Activated naive CD4-positive, alpha-beta T cell treated with anti-CD3 and anti-CD28 coated beads, Interleukin-2, amount 50 U/mL, for 72 hours (primary cell): ENCODE measurements at places on chromosomes 6 and 20.

- no peak for DNase-seq
These were observed 9.1 kb downstream of the ZNFX1 start for GRCh38 chr20:49268600-49269365.

GRCh38 chr20:25295386-25296093 is 47.7 kb downstream of the PYGB start:
- no peak for DNase-seq

DNA sequence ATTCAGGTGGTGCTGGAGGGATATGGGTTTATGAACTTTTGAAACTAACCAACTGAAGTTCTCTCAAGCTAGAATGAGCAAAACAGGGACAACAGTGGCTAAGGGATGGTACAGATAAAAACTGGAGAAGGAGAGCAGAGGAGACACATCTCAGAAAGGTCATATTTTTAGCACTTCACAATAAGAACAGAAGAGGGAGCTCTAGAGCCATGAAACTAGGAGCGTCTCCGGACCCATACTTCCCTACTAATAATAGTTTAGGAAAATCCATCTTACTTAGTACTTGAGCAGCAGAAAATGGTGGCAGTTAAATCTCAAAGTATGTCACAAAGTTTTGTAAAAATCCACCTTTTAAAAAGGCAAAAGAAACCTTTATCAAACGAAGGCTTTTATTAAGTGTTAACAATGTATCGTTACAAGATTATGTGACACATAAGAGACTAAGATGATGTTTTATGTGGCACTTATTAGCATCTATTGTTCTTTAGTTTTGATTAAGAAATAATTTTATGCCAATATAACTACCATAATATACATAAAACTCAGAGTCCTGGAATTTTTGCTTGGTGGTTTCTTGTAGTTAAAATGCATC is 278.6 kb downstream of the TBC1D32 start:
- DNase-seq = peak; percentile 10

- DNase-seq = no peak
These were observed 11.4 kb downstream of the ZNF831 start for GRCh38 chr20:59175002-59175401.

DNA sequence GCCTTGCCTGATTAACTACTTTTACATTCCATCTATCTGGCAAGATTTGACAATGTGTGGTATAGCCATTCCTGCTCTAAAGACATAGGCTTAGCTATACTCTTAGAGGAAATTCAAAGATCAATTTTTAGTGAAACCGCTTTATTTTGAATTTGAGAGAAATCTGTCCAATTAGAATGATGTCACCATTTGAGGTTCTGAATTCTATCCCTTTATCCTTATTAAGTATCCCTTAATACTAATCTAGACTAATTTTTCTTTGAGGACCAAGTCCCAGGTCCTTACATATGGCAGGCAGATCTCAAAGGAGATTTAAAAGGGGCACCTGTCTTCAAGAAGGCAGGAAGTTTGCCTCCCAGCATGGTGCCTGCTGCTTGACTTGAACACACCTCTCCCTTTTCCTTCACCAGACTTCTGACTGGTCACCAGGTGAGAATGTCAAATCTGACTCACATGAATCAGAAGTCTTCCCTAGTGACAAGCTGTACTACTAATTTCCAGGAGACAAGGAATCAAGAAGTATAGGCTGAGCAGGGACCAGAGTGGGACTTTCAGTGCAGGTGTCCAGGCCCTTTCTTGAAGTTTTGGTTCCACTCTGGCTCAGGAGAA is 15.0 kb upstream of the MRAP2 start:
- no peak for DNase-seq

- peak; percentile 89 for DNase-seq
These were observed 58.1 kb downstream of the RAB44 start for GRCh38 chr6:36755435-36756348.

- DNase-seq = no peak
These were observed 69.9 kb downstream of the TOX2 start for GRCh38 chr20:43984587-43984986.

DNA sequence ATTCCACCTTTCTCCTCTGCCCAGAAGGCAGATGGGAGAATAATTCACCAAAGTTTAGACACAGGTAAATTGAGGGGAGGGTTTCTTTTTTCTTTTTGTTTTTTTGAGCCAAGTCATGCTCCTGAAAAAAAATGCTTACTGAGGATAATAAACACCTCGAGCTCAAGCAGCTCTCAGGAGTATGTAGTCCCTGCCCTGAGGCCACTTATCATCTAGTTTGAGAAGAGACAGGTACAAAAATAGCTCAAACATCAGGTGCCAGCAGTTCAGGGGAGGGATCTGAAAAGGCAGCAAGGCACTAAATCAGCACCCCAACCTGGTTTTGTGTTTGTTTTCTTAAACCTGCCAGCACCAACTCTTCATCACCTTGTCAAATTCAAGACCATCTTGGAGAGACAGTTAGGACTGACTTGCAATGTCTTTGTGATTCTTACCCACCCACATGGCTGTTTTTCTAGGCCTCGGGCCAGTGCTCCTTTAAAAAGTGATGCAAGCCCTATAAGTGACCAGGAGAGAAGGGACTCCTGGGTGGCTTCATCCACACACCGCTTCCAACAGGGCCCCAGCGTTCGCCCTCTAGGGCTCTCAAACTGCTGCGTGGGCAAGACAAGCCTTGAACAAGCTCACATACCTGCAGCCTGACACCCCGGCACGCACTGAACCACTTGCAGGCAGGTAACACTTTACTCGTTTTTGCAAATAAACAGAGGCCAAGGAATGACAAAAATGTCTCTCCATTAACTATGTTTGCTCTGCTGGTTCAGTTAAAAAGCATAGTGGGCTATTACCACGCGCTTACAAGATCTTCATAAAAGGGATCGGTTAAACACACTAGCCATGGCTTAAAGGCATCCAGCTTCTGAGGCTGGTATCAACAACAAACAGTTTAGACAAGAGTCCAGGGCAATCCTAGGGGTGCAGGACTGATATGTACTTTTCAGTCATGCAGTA is 13.9 kb downstream of the JAG1 start:
- no peak for DNase-seq

DNA sequence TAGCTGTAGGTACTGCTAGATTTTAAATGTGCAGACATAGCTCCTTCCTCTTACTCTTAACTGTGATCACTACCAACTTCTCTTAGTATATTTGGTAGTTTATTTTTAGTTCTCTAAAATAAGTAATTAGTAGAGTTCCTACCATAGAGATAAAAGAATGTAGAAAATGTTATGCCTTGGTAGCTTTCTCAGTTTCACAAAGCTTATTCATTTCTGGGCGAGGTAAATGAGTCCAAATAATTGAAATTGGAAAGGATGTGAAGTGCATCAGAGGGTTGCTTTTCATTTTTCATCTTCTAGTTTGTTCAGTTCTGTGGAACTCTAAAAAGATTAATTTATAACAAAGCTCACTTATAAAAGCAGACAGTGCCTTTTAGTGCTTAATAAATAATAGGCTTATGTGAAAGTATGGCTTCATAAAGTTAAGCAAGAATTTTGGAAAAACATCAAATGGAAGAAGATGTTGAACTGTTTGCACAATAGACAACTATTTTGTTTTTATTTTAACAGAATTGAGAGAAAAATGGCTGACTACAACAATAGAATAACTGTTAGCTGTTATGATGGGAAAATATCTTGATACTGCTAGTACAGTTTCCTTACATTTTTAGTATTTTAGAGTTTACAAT is 303.7 kb downstream of the UTRN start:
- no peak for DNase-seq

GRCh38 chr20:58094698-58095097 is 133.8 kb downstream of the ANKRD60 start:
- DNase-seq = no peak

DNA sequence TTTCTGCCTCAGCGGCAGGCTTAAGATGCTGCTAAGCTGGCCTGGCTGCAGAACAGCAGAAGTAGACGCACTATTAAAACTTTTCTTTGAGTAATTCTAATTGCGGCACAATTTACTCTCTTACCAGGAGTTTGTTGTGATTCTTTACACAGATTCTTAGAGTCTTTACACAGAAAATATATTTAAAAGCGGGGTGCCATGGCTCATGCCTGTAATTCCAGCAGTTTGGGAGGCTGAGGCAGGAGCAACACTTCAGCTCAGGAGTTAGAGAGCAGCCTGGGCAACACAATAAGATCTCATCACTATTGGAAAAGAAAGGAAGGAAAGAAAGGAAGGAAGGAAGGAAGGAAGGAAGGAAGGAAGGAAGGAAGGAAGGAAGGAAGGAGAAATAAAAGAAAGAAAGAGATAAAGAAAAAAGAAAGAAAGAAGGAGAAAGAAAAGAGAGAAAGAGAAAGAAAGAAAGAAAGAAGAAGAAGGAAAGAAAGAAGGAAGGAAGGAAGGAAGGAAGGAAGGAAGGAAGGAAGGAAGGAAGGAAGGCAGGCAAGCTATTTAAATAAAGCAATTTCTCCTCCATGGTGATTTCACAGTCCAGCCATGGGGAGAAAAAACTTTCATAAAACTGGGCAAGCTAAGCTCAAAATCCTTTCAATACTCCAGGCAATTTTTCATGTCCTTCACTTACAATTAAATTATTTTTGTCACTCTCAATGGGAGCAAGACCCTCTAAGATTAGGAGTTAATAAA is 21.1 kb upstream of the MRS2 start:
- DNase-seq = no peak

GRCh38 chr20:33672426-33673113 is 1.7 kb downstream of the NECAB3 start:
- DNase-seq = no peak

GRCh38 chr20:32248043-32248442 is 29.4 kb upstream of the KIF3B start:
- DNase-seq = no peak

DNA sequence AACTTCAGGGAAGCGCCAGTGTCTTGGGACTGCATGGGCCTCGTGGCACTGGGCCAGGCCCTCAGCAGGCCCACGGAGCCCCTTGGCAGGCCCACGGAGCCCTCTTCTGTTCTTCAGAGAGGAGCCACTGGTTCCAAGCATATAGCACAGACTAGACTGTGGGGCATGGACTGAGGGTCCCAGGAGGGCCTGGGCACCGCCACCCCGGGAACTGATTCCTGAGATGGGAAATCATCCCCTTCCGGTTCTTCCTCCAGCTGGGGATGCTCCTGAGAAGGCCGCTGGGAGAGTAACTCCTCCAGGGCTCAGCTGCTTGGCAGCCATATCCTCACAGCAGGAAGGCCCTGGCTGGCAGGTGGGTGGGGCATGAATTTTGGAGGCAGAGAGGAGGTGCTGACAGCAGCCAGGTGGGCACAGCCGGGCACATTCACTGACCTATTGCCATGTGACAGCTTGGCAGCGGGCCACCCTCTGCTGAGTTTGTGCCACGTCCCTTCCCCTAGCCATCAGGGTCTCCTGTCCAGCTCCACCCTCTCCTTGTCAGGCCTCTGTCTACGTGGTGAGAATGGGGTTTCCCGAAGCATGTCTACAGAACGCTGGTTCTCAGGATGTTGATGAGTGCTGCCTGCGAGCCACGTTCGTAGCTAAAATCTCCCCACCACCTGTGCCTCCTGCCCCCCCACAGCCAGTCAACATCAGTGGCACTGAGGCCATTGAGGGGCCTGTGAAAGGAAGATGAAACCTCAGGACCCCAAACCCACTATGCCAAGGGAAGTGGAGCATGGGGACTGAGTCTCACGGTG is 152.1 kb downstream of the TAF4 start:
- no peak for DNase-seq

GRCh38 chr6:166720856-166721255 is 93.8 kb upstream of the RPS6KA2 start:
- DNase-seq = no peak

DNA sequence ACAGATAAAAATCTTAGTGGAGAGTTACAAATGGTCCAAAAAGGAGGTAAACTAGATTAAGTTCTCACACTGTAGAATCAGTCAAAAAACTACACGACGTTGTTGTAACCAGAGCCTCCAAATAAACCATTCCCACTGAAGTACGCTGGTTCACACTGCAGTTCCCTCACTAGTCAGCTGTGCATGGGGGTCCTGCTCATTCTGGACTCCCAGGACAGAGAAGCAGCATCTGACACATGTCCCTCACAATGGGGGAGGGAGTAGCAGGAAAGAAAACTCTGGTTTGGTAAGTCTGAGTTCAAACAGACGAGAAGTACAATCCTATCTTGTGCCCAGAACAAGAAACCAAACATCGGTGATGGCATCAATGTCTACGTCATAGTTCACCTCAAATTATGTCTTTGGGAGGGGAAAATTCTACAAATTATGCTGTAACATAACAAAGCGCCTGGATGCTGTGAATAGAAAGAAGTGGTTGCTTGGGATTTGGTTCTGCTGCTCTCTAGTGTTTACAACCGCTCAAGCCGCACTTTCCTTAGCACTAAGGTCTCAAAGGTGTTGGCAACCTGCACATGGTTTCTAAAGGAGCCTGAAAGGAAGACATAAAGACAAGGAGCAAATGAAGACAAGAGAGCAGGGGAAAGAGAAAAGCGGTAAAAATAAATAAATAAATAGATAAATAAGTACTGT is 208.0 kb downstream of the GMDS start:
- DNase-seq = no peak

DNA sequence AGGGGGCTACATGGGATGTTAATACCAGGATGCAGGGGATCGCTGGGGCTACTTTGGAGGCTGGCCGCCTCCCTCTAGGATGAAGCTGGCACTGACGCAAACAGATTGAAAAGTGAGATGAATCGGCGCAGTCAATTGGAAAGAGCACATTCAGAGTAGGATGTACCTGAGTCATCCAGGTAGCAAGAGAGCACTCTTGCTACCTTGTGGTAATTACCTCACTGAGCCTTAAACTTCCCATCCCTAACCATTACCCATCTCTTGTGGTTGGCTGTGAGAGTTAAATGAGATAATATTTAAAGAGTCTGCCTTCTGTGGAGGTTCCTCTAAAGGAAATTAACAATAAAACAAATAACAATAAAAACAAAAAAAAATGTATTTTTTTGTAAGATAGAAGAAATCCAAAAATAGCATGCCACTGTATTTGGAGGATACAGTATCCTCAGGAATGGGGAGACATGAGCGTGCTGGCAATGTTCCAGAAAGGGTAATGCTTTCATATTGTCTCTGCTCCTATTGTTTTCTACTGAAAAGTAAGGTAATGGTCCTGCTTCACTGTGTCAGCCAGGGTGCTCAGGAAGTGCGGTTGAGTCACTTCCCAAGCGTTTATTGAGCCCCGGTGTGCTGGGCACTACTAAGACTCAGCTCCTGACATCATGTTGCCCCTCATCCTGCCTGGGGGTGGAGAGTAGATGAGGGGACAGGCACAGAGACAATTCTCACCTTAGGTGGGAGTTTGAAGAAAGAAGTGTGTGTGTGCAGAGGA is 301.1 kb downstream of the EYA4 start:
- no peak for DNase-seq

DNA sequence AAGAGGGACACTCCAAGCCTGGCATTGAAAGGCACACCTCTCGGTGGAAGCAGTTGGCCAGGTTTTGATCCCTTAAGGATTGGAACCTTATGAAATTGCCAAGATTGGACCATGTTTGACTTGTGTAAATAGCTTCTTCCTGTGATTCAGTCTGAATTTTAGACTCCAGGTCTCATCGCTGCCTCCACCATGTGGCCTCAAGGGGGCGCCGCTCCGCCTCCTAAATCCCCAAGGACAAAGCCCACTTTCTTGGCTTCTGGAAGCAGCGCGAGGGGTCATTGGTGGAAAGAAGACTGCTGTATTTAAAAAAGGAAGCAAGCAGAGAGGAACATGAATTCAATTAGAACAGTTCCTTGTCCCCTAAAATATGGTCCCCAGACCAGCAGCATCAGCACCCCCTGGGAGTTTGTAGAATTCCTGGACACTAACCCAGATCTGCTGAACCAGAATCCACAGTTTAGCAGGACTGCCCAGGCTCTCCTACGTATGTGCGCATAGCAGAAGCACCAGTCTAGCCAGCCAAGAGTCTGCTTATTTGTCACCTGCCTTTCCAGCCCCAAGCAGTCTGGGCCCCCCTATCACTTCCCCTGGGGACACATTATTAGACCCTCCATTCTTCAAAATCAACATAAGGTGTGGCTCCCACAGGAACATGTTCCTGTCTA is 108.5 kb downstream of the LY86 start:
- peak; percentile 57 for DNase-seq
